ENCODE measurements at places on chromosomes 3 and 15.

DNA sequence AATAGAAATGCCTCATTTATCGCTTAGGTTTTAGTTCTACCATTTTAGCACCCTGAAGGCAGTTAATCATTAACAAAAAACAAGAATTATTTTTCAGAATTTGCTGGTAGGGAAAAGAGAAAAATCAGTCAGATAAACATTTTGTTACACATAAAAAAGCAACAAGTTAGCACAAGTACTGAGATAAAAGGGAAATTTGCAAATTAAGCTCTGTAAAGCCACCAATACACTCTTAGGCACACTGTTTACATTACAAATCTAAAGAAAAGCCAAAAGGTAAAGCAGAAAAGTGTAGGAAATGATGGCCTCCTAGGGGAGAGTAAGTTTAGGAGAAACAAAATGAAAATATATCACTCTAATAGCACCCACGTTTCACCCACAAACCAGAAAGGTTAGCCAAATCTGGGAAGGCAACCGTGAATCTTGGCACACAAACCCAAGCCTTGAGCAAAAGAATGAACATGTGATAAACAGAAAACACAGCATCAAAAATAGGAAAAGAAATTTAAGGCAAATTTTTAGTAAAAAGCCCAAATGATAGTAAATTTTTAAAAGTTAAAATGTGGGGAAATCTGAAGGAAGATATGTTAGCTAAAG lies 1.6 kb upstream of the SATB1 start:
- H3K4me3 ChIP-seq: peak overlapping the region; percentile 89
- no peak for DNase-seq
- no peaks in the 10 kb centered on the region for H3K36me3 ChIP-seq
- peak overlapping the region; percentile 95 for H3K27ac ChIP-seq
- no peaks in the 10 kb centered on the region for H3K27me3 ChIP-seq

DNA sequence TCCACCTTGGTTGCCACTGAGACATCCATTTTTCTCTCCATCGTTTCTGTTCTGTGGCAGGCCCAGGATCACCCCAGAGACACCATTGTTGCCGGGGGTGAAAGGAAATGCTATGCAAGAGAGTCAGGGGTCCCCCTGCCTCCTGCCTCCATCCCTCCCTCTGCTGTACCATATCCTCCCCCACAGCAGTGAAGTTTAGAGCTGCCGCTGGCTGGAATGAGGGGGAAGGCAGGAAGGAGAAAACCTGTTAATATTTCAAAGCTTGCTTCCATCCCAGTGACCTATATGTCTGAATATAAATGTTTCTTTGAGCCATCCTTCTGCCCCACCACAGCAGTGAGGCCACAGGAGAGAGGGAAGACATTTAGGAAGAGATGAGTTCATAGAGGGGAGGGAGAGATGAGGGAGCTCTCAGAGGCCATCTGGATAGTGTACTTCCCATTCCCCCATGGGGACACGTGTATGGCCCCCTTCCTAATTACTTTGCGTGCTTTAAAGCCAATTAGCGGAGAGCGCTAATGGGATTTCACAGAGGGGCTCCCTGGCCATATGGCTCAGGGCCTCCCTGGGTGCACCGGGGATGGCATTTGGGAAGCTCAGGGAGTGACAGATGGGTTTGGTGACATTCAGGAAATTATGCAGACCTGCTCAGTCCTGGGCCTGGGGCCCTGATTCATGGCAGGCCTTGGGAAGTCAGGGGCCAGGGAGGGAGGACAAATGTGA lies 40.4 kb upstream of the CHRNB4 start:
- H3K27me3 ChIP-seq: no peaks in the 10 kb centered on the region
- H3K36me3 ChIP-seq: no peaks in the 10 kb centered on the region
- DNase-seq: no peak
- no peaks in the 10 kb centered on the region for H3K4me1 ChIP-seq

- no peaks in the 10 kb centered on the region for H3K27me3 ChIP-seq
- no peak overlapping the region for H3K27ac ChIP-seq
- H3K36me3 ChIP-seq: no peaks in the 10 kb centered on the region
- no peak overlapping the region for H3K4me3 ChIP-seq
These were observed 228.0 kb upstream of the SLCO3A1 start for GRCh38 chr15:91625506-91625905.

DNA sequence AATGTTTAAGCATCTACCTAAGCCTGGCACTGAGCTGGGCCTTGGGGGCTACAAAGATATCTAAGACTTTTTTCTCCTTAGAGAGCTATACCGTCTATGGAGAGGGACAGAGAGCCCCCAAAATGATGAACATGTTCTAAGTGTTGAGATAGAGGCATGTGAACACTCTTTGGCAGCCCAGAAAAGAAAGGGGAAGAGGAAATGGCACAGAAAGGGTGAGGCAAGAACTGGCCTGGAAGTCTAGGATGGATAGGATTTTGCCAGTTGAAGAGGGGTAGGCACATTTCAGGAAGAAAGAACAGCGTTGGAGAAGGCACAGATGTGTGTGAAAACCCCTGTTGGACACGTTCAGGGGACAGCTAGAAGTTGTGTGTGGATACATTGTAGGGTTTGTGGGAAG lies 276.2 kb upstream of the LRRFIP2 start:
- peaks cover 27% of the 10 kb centered on the region for H3K27me3 ChIP-seq
- H3K27ac ChIP-seq: no peak overlapping the region
- no peaks in the 10 kb centered on the region for H3K4me1 ChIP-seq
- DNase-seq: no peak
- H3K36me3 ChIP-seq: no peaks in the 10 kb centered on the region

GRCh38 chr15:48494631-48495030 lies 150.9 kb downstream of the FBN1 start:
- H3K4me1 ChIP-seq: no peaks in the 10 kb centered on the region
- H3K4me3 ChIP-seq: no peak overlapping the region
- no peak overlapping the region for H3K27ac ChIP-seq
- no peaks in the 10 kb centered on the region for H3K36me3 ChIP-seq
- H3K27me3 ChIP-seq: no peaks in the 10 kb centered on the region

- H3K4me3 ChIP-seq: peak overlapping the region; percentile 72
- no peak for DNase-seq
- H3K36me3 ChIP-seq: no peaks in the 10 kb centered on the region
- no peaks in the 10 kb centered on the region for H3K4me1 ChIP-seq
- H3K27me3 ChIP-seq: no peaks in the 10 kb centered on the region
These were observed 1.3 kb downstream of the SLC27A2 start for GRCh38 chr15:50183112-50183794.

GRCh38 chr15:83993591-83993990 lies 242.0 kb upstream of the GOLGA6L4 start:
- H3K27me3 ChIP-seq: no peaks in the 10 kb centered on the region
- H3K4me1 ChIP-seq: no peaks in the 10 kb centered on the region
- no peak overlapping the region for H3K4me3 ChIP-seq
- no peaks in the 10 kb centered on the region for H3K36me3 ChIP-seq
- DNase-seq: no peak
- no peak overlapping the region for H3K27ac ChIP-seq

DNA sequence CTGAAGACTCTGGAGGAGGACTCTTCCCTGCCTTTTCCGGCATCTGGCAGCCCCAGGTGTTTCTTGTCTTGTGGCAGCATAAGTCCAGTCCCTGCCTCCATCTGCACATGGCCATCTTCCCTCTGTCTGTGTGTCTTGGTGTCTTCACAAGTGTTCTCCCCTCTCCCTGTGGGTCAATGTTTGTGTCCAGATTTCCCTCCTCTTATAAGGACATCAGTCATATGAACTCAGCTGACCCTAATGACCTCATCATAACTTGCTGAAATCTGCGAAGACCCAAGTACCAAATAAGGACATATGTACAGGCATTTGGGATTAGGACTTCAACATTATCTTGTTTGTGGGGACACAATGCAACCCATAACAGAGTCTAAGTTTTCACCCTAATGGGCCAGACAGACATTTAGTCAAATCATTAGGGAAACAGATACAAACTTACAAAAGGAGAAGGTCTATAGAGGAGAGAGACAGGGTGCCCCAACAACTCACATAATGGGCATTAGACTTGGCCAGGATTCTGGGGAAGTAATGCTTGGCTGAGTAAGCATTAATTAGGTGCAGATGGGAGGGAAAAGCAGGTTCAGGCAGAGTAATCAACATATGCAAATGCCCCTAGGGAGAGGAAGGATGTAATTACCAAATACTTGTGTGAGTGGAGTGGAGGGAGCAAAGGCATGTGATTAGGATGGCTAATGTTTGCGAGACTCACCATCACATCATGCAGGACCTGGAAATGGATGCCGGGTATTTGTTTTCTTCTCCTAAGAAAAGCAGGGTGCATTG lies 372.8 kb upstream of the TBL1XR1 start:
- DNase-seq: no peak
- no peaks in the 10 kb centered on the region for H3K4me1 ChIP-seq
- H3K4me3 ChIP-seq: no peak overlapping the region
- H3K36me3 ChIP-seq: no peaks in the 10 kb centered on the region

DNA sequence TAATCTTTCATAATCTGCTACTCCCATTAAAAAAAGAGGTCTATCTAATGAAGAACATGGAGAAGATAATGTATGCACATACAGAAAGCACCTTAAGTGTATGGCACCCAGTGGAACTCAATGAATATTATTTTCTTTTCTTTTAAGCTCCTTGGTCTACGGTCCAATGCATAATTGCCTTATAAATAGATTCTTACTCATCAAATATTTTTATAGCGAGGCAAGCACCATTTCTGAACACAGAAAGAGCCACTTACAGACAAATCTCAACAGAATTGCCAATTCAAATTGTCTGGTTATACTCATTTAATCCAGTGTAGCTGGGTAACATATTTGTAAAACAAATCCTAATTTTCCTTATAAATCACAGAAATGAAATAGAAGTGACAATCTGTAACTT lies 6.3 kb downstream of the PDZRN3 start:
- DNase-seq: no peak
- H3K27ac ChIP-seq: no peak overlapping the region
- no peaks in the 10 kb centered on the region for H3K27me3 ChIP-seq
- H3K4me3 ChIP-seq: no peak overlapping the region
- H3K4me1 ChIP-seq: peaks cover 14% of the 10 kb centered on the region

DNA sequence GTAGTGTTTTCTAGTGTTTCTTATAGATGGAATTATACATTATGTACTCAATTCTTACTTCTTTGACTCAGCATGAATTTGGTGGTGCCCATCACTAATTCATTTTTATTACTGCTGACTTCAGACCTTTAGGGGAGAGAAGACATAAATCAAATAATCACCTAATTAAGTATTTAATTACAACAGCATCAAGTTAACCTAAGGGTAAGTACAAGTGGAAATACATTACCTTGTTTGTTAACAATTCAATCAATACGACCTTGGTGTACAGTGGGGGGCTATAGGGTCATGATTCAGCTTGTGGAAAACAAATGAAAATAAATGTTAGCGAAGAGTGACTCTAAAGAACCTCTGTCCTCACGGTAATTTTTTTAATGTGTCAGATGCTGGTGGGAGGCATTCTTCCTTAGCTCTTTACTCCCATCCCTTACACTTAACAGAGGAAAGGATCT lies 538 bp upstream of the CAPN7 start:
- DNase-seq: no peak
- H3K36me3 ChIP-seq: no peaks in the 10 kb centered on the region
- peaks cover 19% of the 10 kb centered on the region for H3K4me1 ChIP-seq
- peak overlapping the region; percentile 97 for H3K27ac ChIP-seq
- no peaks in the 10 kb centered on the region for H3K27me3 ChIP-seq

- no peaks in the 10 kb centered on the region for H3K27me3 ChIP-seq
- DNase-seq: no peak
- H3K27ac ChIP-seq: no peak overlapping the region
- no peak overlapping the region for H3K4me3 ChIP-seq
These were observed 72.5 kb upstream of the PRR23C start for GRCh38 chr3:139117136-139117675.

DNA sequence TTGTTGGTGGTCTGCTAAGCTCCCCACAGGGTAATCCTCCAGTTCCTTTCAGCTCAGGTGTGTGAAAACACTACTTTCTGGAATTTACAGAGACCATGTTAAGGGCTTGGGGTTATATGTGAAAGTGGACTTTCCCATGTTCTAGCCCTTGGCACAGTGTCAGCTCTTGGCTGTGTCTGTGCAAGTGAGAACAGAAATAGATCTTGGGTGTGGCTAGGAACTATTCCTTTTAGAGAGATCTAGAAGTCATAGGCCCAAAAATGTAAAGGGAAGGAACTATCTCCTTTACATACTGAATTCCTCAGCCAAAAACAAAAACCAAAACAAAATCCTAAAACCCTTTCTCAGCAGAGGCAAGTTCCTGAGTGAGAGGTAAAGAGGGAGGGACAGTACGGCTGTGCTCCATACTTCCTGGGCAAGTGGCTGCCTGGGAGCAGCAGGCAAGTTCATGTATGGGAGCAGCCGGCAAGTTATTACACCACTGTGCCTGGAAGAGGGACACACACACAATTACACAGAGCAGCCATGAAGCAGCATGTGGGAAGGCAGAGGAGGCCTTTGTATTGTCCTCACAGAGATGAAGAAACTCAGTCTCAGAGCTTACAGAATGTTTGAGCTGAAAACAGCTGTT lies 19.9 kb upstream of the C3orf62 start:
- no peaks in the 10 kb centered on the region for H3K4me1 ChIP-seq
- DNase-seq: no peak
- H3K27me3 ChIP-seq: no peaks in the 10 kb centered on the region
- peaks cover 57% of the 10 kb centered on the region for H3K36me3 ChIP-seq
- no peak overlapping the region for H3K4me3 ChIP-seq
- no peak overlapping the region for H3K27ac ChIP-seq

GRCh38 chr3:59286791-59287531 lies 237.1 kb upstream of the CFAP20DC start:
- H3K27me3 ChIP-seq: no peaks in the 10 kb centered on the region
- peak; percentile 61 for DNase-seq
- H3K4me3 ChIP-seq: no peak overlapping the region
- H3K4me1 ChIP-seq: no peaks in the 10 kb centered on the region

GRCh38 chr15:52016316-52016715 lies 2.7 kb upstream of the MAPK6 start:
- DNase-seq: no peak
- no peak overlapping the region for H3K4me3 ChIP-seq
- no peaks in the 10 kb centered on the region for H3K36me3 ChIP-seq

GRCh38 chr3:5245927-5246326 lies 58.4 kb downstream of the EDEM1 start:
- H3K36me3 ChIP-seq: no peaks in the 10 kb centered on the region
- no peaks in the 10 kb centered on the region for H3K4me1 ChIP-seq
- DNase-seq: no peak
- no peaks in the 10 kb centered on the region for H3K27me3 ChIP-seq
- H3K4me3 ChIP-seq: no peak overlapping the region

DNA sequence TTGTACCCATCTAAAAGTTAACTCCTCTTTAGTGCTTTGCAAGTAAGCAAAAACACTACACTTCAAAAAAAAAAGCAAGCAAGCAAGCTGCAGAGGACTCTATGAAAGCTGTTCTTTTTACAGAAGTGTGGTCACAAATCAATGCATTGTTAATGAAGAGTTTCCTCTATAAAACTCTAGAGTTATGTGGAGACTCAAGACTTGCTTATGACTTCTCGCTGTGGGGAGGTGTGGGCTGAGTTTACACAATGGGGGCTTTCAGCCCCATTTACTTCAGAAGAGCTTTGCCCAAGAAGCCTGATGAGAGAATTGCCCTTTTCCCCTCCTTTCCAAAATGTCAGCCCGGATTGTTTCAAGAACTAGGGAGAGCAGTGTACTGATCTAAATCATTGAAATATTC lies 144.4 kb downstream of the IGSF11 start:
- H3K4me1 ChIP-seq: no peaks in the 10 kb centered on the region
- H3K27ac ChIP-seq: no peak overlapping the region
- DNase-seq: no peak

GRCh38 chr15:64398575-64398974 lies 10.9 kb downstream of the TRIP4 start:
- peaks cover 4% of the 10 kb centered on the region for H3K36me3 ChIP-seq
- no peak for DNase-seq
- H3K4me1 ChIP-seq: no peaks in the 10 kb centered on the region
- no peaks in the 10 kb centered on the region for H3K27me3 ChIP-seq
- H3K4me3 ChIP-seq: no peak overlapping the region
- no peak overlapping the region for H3K27ac ChIP-seq

- no peaks in the 10 kb centered on the region for H3K36me3 ChIP-seq
- H3K27me3 ChIP-seq: no peaks in the 10 kb centered on the region
- H3K4me3 ChIP-seq: no peak overlapping the region
- no peak for DNase-seq
- H3K4me1 ChIP-seq: no peaks in the 10 kb centered on the region
These were observed 13.9 kb downstream of the PCYT1A start for GRCh38 chr3:196273655-196274054.

Measured in pancreas (tissue), 10 donors.